ENCODE measurements at places on chromosomes 3 and 15. TPM values are rescaled to one million over a fixed set of nuclear protein-coding genes. Genes with fewer than 3 reads are reported as not detected.

GRCh38 chr3:88661433-88661824 lies 446.0 kb upstream of the EPHA3 start:
- H3K27ac ChIP-seq, result no peak overlapping the region
- DNase-seq, result no peak
- H3K4me3 ChIP-seq, result no peak overlapping the region
- H3K36me3 ChIP-seq, result no peaks in the 10 kb centered on the region
- no peaks in the 10 kb centered on the region for H3K4me1 ChIP-seq
- H3K27me3 ChIP-seq, result no peaks in the 10 kb centered on the region

DNA sequence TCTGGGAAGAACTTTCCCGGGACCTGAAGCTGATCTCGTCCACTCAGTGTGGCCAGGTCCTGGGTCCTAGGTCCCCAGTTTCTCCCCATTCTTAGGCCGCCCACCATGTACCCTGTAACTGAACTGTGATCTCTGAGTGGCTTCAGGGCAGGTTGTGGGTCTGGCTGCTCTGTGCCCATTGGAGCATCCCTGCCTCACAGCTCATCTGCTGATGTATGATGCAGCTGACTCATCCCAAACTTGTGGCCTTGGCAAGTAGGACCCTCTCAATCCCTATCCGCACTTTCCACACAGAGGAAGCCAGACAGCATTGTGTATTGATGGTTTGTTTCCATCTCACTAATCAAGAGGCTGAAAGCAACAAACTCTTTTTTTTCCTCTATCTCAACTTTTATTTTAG lies 69.1 kb upstream of the XCR1 start:
- H3K36me3 ChIP-seq, result no peaks in the 10 kb centered on the region
- DNase-seq, result no peak
- no peak overlapping the region for H3K4me3 ChIP-seq
- H3K27me3 ChIP-seq, result no peaks in the 10 kb centered on the region
- peaks cover 50% of the 10 kb centered on the region for H3K4me1 ChIP-seq
- no peak overlapping the region for H3K27ac ChIP-seq

DNA sequence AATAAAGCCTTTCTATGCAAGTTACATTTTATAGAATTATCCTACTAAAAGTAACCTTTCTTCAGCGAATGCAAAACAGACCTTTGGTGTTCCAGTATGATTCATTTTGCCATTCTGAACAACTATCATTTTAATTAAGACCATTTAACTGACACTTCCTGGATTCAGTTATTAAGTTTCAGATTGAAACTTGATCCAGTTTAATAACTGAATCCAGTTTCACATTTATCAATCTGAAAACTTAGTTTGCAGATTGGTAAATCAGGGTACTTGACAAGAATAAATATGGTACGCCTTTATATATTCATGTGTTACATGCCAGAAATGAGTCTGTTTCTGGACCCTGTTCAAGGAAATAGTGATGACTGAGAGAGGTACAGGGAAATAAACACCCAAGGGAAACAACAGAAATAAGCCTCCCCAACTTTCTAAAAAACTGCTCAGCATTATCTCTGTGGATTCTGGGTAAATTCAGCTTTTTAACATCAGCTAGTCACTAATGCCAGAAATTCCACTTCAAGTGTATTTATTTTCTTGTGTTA lies 23.3 kb upstream of the NFKBIZ start:
- no peaks in the 10 kb centered on the region for H3K27me3 ChIP-seq
- no peaks in the 10 kb centered on the region for H3K36me3 ChIP-seq
- DNase-seq, result no peak
- H3K27ac ChIP-seq, result peak overlapping the region; percentile 7
- no peak overlapping the region for H3K4me3 ChIP-seq
- H3K4me1 ChIP-seq, result peaks cover 23% of the 10 kb centered on the region

DNA sequence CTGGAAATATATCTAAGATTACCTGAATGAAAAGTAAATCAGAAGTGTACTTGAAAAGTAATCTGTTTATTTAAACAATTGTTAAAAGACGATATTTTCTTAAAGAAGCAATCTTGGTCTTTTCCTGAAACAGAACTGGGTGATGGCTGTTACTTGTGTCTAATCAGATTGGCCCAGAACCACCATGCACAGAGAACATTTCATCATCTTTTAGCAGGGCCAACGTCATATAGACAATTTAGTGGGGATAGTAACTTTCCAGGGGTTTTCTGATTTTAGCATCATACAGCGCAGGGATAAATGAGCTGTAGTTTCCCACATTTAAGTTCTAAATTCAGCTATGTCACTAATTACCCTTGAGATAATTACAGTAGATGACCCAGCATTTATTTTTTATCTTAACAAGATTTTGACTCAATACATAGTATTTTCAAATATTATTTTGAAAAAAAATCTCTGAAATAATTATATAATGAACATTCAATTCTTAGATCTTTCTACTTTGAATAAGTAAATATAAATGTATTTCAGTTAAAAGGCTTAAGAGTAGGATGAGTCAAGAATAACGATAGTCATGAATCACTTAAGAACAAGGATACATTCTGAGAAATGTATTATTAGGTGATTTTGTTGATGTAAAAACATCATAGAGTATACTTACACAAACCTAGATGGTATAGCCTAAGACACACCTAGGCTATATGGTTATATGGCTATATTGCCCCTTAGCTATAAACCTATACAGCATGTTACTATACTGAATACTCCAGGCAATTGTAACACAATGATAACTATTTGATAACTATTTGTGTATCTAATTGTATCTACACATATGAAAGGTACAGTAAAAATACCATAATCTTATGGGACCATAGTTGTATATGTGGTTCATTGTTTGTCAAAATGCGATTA lies 103.8 kb upstream of the MME start:
- H3K36me3 ChIP-seq, result no peaks in the 10 kb centered on the region
- no peak overlapping the region for H3K4me3 ChIP-seq
- DNase-seq, result no peak
- H3K27ac ChIP-seq, result no peak overlapping the region
- peaks cover 12% of the 10 kb centered on the region for H3K4me1 ChIP-seq

DNA sequence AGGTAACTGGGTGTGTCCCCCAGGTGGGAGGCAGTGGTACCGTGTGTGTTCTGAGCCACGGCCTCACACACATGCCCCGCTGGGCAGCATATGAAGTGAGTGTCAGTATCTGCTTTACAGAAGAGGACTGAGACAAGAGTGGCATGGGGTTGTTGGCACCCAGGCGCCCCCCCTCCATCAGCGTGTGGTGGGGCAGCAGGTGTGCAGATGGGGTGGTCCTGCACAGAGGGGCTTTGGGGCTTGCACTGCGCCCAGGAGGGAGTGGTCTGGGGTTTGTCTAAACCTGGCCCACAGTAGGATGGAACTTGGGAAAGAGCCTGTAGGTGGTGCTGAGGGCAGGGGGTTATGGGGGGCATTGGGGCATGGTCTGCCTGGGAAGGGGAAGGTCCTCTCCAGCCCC lies 176.0 kb downstream of the APBA2 start:
- no peak overlapping the region for H3K27ac ChIP-seq
- H3K4me3 ChIP-seq, result no peak overlapping the region
- H3K36me3 ChIP-seq, result no peaks in the 10 kb centered on the region
- peaks cover 43% of the 10 kb centered on the region for H3K27me3 ChIP-seq
- no peak for DNase-seq
- no peaks in the 10 kb centered on the region for H3K4me1 ChIP-seq

DNA sequence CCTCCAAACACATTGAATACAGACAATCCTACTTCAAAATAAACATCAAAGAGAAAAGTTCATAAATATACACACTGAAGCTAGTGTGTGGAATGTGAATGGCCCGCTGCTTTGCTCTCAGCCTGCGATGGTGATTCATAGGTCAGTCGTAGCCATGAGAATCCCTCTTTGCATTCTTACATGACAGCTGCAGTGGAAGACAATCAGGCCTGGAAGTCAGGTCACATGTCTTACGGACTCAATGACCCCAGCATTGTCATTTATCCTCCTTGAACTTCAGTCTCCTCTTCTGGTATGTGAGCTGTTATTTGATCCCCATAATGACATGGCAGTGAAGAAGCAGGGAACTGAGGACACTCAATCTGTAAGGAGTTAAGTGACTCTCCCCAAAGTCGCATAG lies 217.8 kb upstream of the EOMES start:
- H3K27me3 ChIP-seq, result no peaks in the 10 kb centered on the region
- H3K4me3 ChIP-seq, result no peak overlapping the region
- no peak for DNase-seq
- H3K4me1 ChIP-seq, result no peaks in the 10 kb centered on the region
- H3K36me3 ChIP-seq, result no peaks in the 10 kb centered on the region
- no peak overlapping the region for H3K27ac ChIP-seq

GRCh38 chr3:46098319-46098761 lies 71.1 kb upstream of the XCR1 start:
- peak; percentile 85 for DNase-seq
- no peaks in the 10 kb centered on the region for H3K36me3 ChIP-seq
- peaks cover 45% of the 10 kb centered on the region for H3K4me1 ChIP-seq
- no peaks in the 10 kb centered on the region for H3K27me3 ChIP-seq

- no peak for DNase-seq
- peaks cover 54% of the 10 kb centered on the region for H3K4me1 ChIP-seq
- H3K27me3 ChIP-seq, result no peaks in the 10 kb centered on the region
- peak overlapping the region; percentile 81 for H3K27ac ChIP-seq
- peak overlapping the region; percentile 26 for H3K4me3 ChIP-seq
- no peaks in the 10 kb centered on the region for H3K36me3 ChIP-seq
These were observed 5.8 kb upstream of the HES1 start for GRCh38 chr3:194130188-194130587.

DNA sequence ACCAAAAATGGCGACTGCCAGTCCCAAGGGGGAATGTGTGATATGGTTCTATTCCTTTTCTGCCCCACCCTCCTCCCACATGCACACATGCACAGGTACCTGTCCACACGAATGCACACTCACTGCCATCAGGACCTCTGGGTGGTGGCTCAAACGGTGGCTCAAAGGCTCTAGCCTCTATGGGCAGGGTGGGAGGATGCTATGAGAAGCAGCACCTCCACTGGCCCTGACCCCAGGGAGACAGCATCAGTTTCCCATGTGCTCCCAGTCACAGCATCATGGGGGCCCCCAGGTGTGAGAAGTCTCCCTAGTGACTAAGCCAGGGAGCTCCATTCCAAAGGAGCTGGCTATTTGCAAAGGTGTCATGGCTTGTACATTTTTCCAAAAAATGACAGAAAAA lies 15.9 kb downstream of the SEMA3G start:
- no peak overlapping the region for H3K27ac ChIP-seq
- H3K4me3 ChIP-seq, result no peak overlapping the region
- peaks cover 9% of the 10 kb centered on the region for H3K4me1 ChIP-seq
- DNase-seq, result no peak
- H3K27me3 ChIP-seq, result no peaks in the 10 kb centered on the region
- H3K36me3 ChIP-seq, result no peaks in the 10 kb centered on the region

- no peak overlapping the region for H3K4me3 ChIP-seq
- H3K36me3 ChIP-seq, result peaks cover 19% of the 10 kb centered on the region
- H3K27ac ChIP-seq, result no peak overlapping the region
- DNase-seq, result no peak
These were observed 20.9 kb downstream of the SNRK start for GRCh38 chr3:43307226-43307625.

- no peak overlapping the region for H3K4me3 ChIP-seq
- H3K27ac ChIP-seq, result no peak overlapping the region
- no peaks in the 10 kb centered on the region for H3K27me3 ChIP-seq
- no peaks in the 10 kb centered on the region for H3K4me1 ChIP-seq
- no peak for DNase-seq
- no peaks in the 10 kb centered on the region for H3K36me3 ChIP-seq
These were observed 247.7 kb upstream of the TTC14 start for GRCh38 chr3:180354214-180354613.

GRCh38 chr3:36911990-36912804 lies 32.7 kb downstream of the TRANK1 start:
- H3K27me3 ChIP-seq, result no peaks in the 10 kb centered on the region
- peak overlapping the region; percentile 9 for H3K27ac ChIP-seq
- H3K36me3 ChIP-seq, result no peaks in the 10 kb centered on the region
- no peak overlapping the region for H3K4me3 ChIP-seq
- peaks cover 16% of the 10 kb centered on the region for H3K4me1 ChIP-seq

- H3K27me3 ChIP-seq, result peaks cover 72% of the 10 kb centered on the region
- DNase-seq, result no peak
- H3K4me3 ChIP-seq, result no peak overlapping the region
- no peak overlapping the region for H3K27ac ChIP-seq
- H3K36me3 ChIP-seq, result no peaks in the 10 kb centered on the region
These were observed 5.3 kb upstream of the TMC3 start for GRCh38 chr15:81379269-81379668.

- H3K27ac ChIP-seq, result no peak overlapping the region
- DNase-seq, result no peak
- 0 out of 2 replicates have a peak, but pooled peaks cover 6% of the 10 kb centered on the region for H3K36me3 ChIP-seq
- H3K4me3 ChIP-seq, result no peak overlapping the region
These were observed 65.7 kb downstream of the CDIN1 start for GRCh38 chr15:36645106-36645505.

DNA sequence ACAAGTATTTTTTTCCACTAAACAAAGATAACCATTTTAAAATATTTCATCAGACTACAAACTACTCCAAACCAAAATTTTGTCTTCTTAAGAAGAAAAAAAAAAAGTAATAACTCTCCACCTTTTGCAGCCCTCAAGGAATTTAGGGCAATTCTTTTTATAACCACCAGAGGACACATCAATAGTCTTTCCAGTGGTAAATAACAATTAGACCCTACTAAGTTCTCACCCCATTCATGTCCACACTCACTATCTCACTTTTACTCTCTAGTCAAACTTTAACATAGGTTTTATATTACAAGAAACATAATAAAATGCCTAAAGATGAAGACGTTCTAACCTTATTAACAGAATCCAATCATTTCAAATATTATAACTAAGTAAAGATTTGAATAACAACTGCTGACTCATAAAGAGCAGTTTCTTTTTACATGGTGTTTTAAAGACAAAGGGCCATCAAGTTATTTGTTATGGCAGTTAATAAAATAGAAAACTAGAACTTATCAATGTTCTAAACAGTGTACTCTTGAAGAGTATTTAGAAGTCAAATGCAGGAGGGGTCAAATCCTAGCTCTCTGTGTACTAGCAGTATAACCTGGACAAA lies 33.0 kb downstream of the CCDC39 start:
- no peaks in the 10 kb centered on the region for H3K27me3 ChIP-seq
- H3K36me3 ChIP-seq, result no peaks in the 10 kb centered on the region
- H3K4me3 ChIP-seq, result no peak overlapping the region
- DNase-seq, result no peak
- no peak overlapping the region for H3K27ac ChIP-seq

GRCh38 chr3:41328926-41329325 lies 129.6 kb downstream of the CTNNB1 start:
- H3K27me3 ChIP-seq, result no peaks in the 10 kb centered on the region
- peak; percentile 40 for DNase-seq
- peaks cover 25% of the 10 kb centered on the region for H3K4me1 ChIP-seq
- H3K27ac ChIP-seq, result no peak overlapping the region
- H3K36me3 ChIP-seq, result no peaks in the 10 kb centered on the region
- no peak overlapping the region for H3K4me3 ChIP-seq

GRCh38 chr15:69657626-69658025 lies 205.0 kb downstream of the RPLP1 start:
- no peak overlapping the region for H3K4me3 ChIP-seq
- H3K27ac ChIP-seq, result no peak overlapping the region
- DNase-seq, result no peak
- H3K27me3 ChIP-seq, result no peaks in the 10 kb centered on the region
- H3K36me3 ChIP-seq, result no peaks in the 10 kb centered on the region

LEKR1 gene
- total RNA-seq, result 3.2 TPM

UNC13C gene
- total RNA-seq, result not detected

ZBED2 gene
- total RNA-seq, result 45.1 TPM

TGM5 gene
- total RNA-seq, result 1.7 TPM

ISG20 gene
- 5.2 TPM for total RNA-seq

SLC35A5 gene
- 24.2 TPM for total RNA-seq

CAMP gene
- total RNA-seq, result not detected

SERPINI2 gene
- total RNA-seq, result not detected

GRAMD1C gene
- total RNA-seq, result 14.7 TPM
